ENCODE measurements at places on chromosomes 3 and 15. TPM values are rescaled to one million over a fixed set of nuclear protein-coding genes. Genes with fewer than 3 reads are reported as not detected.
A peak's percentile ranks its signal among the peaks of the same experiment; 100 is the strongest.

GRCh38 chr3:47681016-47681415 is 100.7 kb downstream of the SMARCC1 start:
- no peaks in the 10 kb centered on the region for H3K27me3 ChIP-seq
- DNase-seq: no peak
- no peak overlapping the region for H3K4me3 ChIP-seq

DNA sequence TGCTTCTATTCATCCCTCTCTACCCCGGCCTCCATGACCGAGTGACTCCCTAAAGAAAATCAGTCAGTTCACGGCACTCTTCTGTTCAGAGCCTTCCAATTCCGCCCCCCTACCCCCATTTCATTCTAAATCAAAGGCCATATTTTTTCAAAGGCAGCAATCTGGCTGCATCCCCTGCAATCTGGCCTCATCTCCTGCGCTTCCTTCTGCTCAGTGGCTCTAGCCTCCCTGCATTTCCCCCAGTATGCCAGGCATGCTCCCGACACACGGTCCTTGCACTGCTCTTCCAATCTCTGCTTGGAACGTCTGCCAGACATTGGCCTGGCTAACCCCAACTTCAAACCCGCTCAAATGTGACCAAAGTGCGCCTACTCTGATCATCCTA is 67.7 kb downstream of the EXOG start:
- no peaks in the 10 kb centered on the region for H3K27me3 ChIP-seq

DNA sequence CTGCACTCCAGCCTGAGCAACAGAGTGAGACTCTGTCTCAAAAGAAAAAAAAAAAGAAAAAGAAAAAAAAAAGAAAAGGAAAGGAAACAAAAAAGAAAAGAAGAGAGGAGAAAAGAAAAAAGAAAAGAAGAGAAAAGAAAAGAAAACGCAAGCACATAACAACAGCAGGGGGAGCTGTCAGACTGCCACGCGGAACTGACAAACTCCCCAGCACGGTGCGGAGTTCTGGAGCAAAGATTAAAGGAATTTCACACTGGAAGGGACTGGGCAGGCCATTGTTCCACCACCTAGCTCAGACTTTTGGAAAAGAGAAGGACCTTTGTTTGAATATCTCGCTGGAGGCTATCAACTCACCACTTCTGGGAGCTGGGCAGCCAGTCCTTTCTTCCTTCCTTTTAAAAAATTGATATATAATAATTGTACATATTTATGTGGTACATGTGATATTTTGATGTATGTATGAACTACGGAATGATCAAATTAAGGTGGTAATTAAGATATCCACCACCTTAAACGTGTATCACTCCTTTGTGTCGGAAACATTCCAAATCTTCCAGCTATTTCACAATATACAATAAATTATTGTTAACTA is 40.5 kb downstream of the DPPA2 start:
- H3K27ac ChIP-seq: no peak overlapping the region
- H3K36me3 ChIP-seq: no peaks in the 10 kb centered on the region
- no peaks in the 10 kb centered on the region for H3K4me1 ChIP-seq
- no peak overlapping the region for H3K4me3 ChIP-seq
- H3K27me3 ChIP-seq: no peaks in the 10 kb centered on the region

Gene NME9
- total RNA-seq: not detected

DNA sequence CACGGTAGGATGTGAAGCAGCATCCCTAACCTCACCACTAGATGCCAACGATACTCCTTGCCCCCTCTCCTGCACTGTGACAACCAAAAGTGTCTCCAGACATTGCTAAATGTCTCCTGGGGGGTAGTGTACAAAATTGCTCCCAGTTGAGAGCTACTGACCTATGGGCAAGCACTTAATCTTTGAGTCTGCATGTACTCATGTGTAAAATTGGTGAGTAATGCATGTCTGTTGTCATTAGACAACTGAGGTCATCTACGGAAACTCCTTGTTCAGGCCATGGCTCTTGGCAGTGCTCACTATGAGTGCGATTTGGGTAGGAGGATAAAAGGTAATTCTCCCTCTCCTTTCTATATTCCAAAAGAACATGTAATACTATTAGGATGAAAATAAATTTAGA is 29.2 kb downstream of the PDHB start:
- no peak overlapping the region for H3K4me3 ChIP-seq
- H3K27ac ChIP-seq: no peak overlapping the region
- no peaks in the 10 kb centered on the region for H3K4me1 ChIP-seq
- no peak for DNase-seq
- no peaks in the 10 kb centered on the region for H3K36me3 ChIP-seq

GRCh38 chr3:118628704-118629341 is 405.8 kb downstream of the IGSF11 start:
- H3K27ac ChIP-seq: no peak overlapping the region
- no peaks in the 10 kb centered on the region for H3K36me3 ChIP-seq
- DNase-seq: peak; percentile 58

GRCh38 chr3:139260041-139260486 is 83.8 kb upstream of the MRPS22 start:
- no peak for DNase-seq
- no peaks in the 10 kb centered on the region for H3K36me3 ChIP-seq
- H3K27ac ChIP-seq: no peak overlapping the region
- H3K27me3 ChIP-seq: no peaks in the 10 kb centered on the region
- no peak overlapping the region for H3K4me3 ChIP-seq
- no peaks in the 10 kb centered on the region for H3K4me1 ChIP-seq

- H3K27me3 ChIP-seq: no peaks in the 10 kb centered on the region
- no peaks in the 10 kb centered on the region for H3K4me1 ChIP-seq
- no peak overlapping the region for H3K4me3 ChIP-seq
These were observed 510.8 kb upstream of the AGTR1 start for GRCh38 chr3:148186881-148187280.

Gene GNAT1
- total RNA-seq: not detected

DNA sequence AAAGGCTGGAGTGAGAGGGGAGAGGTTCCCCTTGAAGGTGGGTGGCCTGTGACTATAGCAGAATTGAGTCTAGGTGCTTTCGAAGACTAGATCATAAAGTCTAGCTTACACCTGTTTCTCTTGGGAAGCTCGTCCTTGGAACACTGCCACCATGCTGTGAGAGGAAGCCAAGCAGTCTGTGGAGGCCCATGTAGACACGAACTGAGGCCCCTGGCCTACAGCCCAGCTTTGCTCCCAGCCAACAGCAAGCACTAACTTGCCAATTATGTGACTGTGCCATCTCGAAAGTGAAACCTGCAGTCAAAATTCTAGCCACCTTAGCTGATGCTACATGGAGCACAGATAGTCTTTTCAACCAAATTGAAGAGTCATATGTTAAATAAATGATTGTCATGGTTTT is 190.5 kb upstream of the NECTIN3 start:
- no peak overlapping the region for H3K4me3 ChIP-seq
- DNase-seq: peak; percentile 95
- no peaks in the 10 kb centered on the region for H3K36me3 ChIP-seq
- no peak overlapping the region for H3K27ac ChIP-seq
- no peaks in the 10 kb centered on the region for H3K27me3 ChIP-seq
- H3K4me1 ChIP-seq: no peaks in the 10 kb centered on the region

Gene CASR
- total RNA-seq: 1.2 TPM

GRCh38 chr15:72764656-72765055 is 18.9 kb downstream of the ADPGK start:
- H3K27ac ChIP-seq: no peak overlapping the region
- no peak for DNase-seq
- H3K27me3 ChIP-seq: no peaks in the 10 kb centered on the region
- no peaks in the 10 kb centered on the region for H3K4me1 ChIP-seq
- H3K4me3 ChIP-seq: no peak overlapping the region

Gene CDHR4
- total RNA-seq: not detected

DNA sequence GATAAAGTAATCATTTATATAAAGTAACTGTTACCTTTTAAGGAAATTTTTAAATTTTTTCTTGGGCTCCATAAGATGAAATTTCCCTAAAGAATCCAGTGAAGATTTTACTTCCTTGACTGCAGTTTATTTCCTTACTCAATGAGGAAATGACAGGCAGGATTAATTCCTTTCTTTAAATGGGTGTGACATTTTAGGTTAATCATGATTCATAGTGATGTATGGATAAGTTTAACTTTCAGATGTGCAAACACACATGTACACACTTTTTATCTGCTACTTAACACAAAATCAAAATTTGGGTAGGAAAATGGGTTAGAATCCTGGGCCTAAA is 11.2 kb upstream of the LEO1 start:
- no peaks in the 10 kb centered on the region for H3K4me1 ChIP-seq
- H3K4me3 ChIP-seq: no peak overlapping the region
- H3K36me3 ChIP-seq: no peaks in the 10 kb centered on the region

Gene CCDC54
- not detected for total RNA-seq

- no peaks in the 10 kb centered on the region for H3K4me1 ChIP-seq
- no peak for DNase-seq
- peaks cover 26% of the 10 kb centered on the region for H3K36me3 ChIP-seq
- no peak overlapping the region for H3K27ac ChIP-seq
- no peak overlapping the region for H3K4me3 ChIP-seq
- H3K27me3 ChIP-seq: no peaks in the 10 kb centered on the region
These were observed 9.1 kb downstream of the FES start for GRCh38 chr15:90893175-90894090.

Gene CA12
- 9.5 TPM for total RNA-seq

GRCh38 chr15:63340353-63340752 is 41.3 kb downstream of the CA12 start:
- H3K4me3 ChIP-seq: no peak overlapping the region
- no peaks in the 10 kb centered on the region for H3K27me3 ChIP-seq
- no peak for DNase-seq
- no peak overlapping the region for H3K27ac ChIP-seq
- no peaks in the 10 kb centered on the region for H3K4me1 ChIP-seq

- H3K27ac ChIP-seq: no peak overlapping the region
- H3K4me1 ChIP-seq: no peaks in the 10 kb centered on the region
- no peak for DNase-seq
- no peaks in the 10 kb centered on the region for H3K36me3 ChIP-seq
- no peaks in the 10 kb centered on the region for H3K27me3 ChIP-seq
These were observed 183.8 kb downstream of the ATG7 start for GRCh38 chr3:11455956-11456355.

Gene GPR156
- total RNA-seq: 3.0 TPM

GRCh38 chr3:171977860-171978259 is 61.5 kb upstream of the FNDC3B start:
- DNase-seq: no peak
- H3K4me3 ChIP-seq: no peak overlapping the region
- no peak overlapping the region for H3K27ac ChIP-seq
- no peaks in the 10 kb centered on the region for H3K36me3 ChIP-seq
- H3K27me3 ChIP-seq: no peaks in the 10 kb centered on the region

- H3K4me3 ChIP-seq: no peak overlapping the region
- H3K27ac ChIP-seq: no peak overlapping the region
- H3K27me3 ChIP-seq: no peaks in the 10 kb centered on the region
- no peaks in the 10 kb centered on the region for H3K36me3 ChIP-seq
These were observed 494.1 kb downstream of the ZNF385D start for GRCh38 chr3:21256932-21257331.

DNA sequence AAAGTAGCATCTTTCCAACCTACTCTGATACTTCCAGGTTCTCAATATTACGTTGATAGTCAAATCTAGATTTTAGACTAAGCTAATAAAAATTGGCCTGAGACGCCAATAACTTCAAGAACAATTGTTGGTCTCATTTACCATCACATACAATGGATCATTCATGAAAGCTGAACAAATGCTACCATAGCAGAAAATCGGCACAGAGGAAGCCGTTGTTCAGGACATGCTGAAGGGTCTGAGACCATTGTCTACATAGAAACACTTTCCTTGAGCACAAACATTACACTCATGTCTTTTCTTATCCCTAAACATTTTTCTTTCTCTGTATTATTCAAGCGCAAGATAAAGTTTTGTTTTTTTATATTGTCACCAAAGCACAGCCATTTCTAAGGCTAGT is 37.2 kb upstream of the FHIT start:
- H3K36me3 ChIP-seq: no peaks in the 10 kb centered on the region
- H3K4me3 ChIP-seq: no peak overlapping the region
- H3K27ac ChIP-seq: no peak overlapping the region

- H3K4me3 ChIP-seq: no peak overlapping the region
- no peak overlapping the region for H3K27ac ChIP-seq
- H3K4me1 ChIP-seq: no peaks in the 10 kb centered on the region
- DNase-seq: no peak
These were observed 16.4 kb downstream of the TGM4 start for GRCh38 chr3:44890852-44891251.

GRCh38 chr3:33826206-33826605 is 27.8 kb downstream of the PDCD6IP start:
- no peak overlapping the region for H3K4me3 ChIP-seq
- H3K27me3 ChIP-seq: no peaks in the 10 kb centered on the region
- H3K36me3 ChIP-seq: no peaks in the 10 kb centered on the region
- DNase-seq: no peak
- H3K27ac ChIP-seq: no peak overlapping the region

DNA sequence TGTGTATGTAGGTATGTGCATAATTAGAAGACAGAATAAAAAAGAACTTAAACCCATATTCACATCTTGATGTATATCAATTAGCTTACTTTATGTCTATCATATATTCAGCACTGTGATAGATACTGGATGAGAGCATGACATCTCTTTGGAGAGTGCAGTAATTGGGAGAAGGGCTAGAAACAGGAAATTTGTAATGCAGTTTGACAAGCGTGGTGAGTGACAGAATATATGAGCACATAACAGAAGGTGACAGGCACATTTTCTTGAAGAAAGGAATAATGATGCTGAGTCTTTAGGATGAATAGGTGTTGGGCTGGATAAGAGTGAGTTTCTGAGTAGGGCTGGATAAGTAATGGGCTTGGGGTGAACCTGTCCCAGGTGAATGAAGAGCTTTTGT is 680.3 kb upstream of the ZNF385D start:
- no peak overlapping the region for H3K4me3 ChIP-seq
- H3K27ac ChIP-seq: no peak overlapping the region
- no peaks in the 10 kb centered on the region for H3K36me3 ChIP-seq
- H3K4me1 ChIP-seq: no peaks in the 10 kb centered on the region
- DNase-seq: no peak

DNA sequence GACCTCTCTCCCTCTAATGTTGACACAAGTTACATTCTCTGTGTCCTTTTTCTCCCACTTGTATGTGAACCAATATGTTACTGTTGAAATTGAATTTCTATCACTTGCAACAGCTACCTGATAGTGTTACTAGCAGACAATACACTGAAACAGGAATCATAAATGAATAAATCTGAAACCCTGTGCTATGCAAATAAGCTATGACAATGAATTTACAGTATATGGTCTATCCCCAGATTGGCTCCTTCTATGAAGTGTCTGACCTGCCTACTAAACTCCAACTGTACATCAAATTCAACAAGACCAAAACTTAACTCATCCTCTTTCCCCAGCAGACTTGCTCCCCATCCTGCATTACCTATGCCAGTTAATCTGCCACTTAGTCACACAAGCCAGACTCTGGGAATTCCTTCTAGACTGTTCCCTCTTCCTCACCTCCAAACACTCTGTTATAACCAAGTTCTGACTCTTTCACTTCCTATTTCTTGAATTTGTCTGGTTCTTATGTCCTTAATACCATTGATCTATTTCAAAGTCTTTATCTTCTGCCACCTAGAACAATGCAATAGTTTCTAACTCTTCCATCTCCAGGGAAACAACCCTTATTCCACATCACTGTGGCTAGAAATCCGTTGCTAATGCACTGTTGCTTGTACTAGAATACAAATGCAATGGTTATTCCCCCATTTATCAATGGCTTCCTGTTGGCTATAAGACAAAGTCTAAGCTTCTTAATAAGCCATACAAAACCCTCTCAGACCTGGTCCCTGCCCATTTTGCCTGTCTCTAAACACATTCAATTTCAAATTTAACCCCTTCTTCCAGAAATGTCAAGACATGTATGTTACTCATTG is 13.4 kb upstream of the ZNF639 start:
- no peak overlapping the region for H3K4me3 ChIP-seq
- no peak for DNase-seq
- H3K27ac ChIP-seq: no peak overlapping the region
- no peaks in the 10 kb centered on the region for H3K36me3 ChIP-seq

Measured in prostate gland (tissue), 2 donors.